ENCODE measurements at places on chromosomes 2 and 18.

- DNase-seq: no peak
Measured at GRCh38 chr2:85164145-85164569, 31.0 kb downstream of the TCF7L1 start.

GRCh38 chr2:147420947-147421675 is 423.7 kb upstream of the ACVR2A start:
- DNase-seq: no peak

GRCh38 chr2:63842149-63843061 is 709 bp downstream of the UGP2 start:
- DNase-seq: peak; percentile 33

DNA sequence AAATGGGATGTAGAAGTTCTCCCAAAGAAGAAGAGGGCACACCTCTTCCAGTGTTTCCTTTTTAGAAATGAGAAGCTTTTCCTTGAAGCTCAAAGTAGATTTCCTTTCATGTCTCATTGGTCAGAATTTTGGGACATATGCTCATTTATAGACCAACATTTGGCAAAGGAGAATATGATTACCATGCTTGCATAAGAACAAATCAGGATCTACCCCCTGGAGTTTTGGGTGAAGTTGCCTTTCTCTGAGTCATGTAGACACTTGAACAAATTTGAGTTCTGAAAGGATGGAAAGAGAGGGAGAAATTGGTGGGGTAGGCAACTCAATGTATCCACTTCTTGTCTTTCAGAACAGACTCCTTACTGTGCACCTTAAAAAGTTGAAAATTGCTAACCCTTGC is 409.0 kb downstream of the SLC4A3 start:
- DNase-seq: no peak

DNA sequence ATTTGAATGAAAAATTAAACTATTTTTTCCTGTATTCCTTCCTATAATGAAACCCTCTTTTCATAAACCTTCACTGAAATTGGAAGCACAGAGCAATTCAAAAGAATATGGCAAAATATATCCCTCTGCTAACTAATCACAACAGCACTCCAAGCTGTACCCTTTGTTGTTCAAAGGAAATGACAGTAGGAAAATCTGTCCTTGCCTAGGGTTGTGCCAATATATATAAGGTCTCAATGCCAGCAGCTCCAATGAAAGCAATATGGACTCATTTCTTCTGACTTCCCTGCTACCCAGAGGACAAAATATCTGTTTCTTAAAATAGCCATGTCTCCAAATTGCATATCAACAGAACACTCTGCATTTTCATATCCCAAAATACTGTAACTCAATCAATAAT is 373.9 kb upstream of the MC4R start:
- DNase-seq: no peak

DNA sequence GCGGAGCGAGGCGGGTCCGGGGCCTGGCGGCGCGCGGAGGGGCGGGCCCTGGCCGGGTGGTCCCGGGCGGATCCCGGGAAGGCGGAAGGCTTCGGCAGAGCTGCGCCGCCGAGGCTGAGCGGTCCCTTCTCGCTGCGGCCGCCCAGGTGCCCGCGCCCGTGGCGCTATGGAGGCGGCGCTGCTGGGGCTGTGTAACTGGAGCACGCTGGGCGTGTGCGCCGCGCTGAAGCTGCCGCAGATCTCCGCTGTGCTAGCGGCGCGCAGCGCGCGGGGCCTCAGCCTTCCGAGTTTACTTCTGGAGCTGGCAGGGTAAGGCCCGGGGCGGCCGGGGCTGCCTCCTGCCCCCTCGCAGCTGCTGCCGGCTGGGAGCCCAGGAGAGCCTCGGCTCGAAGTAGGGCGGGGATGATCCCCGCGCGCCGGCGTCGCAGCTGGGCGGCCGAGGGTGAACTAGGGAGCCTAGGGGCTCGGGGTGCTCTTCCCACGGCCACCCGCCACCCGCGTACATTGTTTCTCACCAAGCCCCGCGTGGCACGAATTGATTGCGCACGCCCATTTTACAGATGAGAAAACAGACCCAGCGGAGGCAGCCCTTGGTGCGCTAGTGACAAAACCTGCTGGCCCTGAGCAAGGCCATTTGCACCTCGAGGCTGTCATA is at the start of gene SLC66A3:
Gene SLC66A3 (plus strand): TSS at position 87 of the 655 bp plus-strand sequence. CDS start 80 bp downstream, at position 167.
- peak; percentile 84 for DNase-seq

- no peak for DNase-seq
Measured at GRCh38 chr2:47896450-47896968, 9.8 kb downstream of the FBXO11 start.

DNA sequence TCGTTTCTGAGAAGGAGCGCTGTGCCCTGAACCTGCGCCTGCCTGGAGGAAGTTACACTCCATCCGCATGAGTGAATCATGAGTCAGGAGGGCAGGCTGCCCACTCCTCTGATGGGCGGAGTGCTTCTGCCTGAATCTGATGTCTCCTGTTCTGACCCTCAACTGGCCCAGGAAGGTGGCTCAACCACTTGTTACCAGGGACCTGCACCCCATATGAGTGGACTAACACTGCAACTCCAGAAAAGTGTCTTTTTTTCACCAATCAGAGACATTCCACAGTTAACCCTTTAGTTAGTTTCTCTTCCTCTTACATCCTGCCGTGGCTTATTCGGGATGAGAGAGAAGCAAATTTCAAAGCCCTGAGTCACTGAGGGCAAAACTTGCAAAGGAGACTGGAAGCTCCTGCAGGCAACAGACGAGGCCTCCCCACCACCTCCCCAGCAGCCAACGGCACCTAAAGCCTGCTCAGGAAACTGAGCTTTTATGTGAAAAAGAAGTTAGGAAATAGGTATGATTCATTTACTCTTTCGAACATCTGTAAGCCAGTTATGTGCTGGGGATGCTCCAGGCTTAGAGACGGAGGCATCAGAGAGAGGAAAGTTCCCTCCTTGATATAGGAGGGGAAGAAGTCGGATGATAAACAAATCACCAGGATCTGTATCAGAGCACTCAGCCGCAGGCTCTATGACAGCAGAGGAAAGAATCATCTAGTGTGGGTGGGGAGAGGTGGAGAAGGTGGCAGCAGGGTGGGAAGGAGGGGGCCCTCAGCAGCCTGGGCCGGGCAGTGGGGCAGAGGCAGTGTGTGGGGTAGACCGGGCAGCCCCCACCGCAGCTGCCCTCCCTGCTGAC is 30.9 kb downstream of the MBP start:
- DNase-seq: peak; percentile 42

GRCh38 chr2:239767021-239767905 is 257.9 kb downstream of the NDUFA10 start:
- DNase-seq: no peak

GRCh38 chr2:118774458-118775133 is 72.9 kb downstream of the EN1 start:
- DNase-seq: no peak

DNA sequence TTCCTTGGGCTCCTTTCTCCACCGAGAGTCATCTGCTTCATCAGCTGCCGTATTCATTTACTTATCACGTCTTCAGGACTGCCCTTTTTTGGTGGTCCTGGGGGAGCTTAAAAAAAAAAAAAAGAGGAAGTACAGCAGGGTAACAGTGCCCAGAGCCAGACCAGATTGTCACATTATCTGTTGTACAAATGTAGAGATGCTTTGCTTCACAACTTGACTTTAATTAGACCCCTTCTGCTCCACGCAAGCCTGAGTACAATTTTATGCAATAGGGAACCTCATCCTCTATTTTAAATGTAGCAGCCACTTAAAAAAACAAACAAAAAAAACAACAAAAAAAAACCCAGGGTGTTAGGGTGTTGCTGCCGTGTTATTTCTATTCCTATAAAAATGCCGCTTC is 128.3 kb downstream of the PRPF40A start:
- no peak for DNase-seq

- DNase-seq: no peak
Measured at GRCh38 chr2:84821806-84822205, 59.1 kb downstream of the TRABD2A start.

DNA sequence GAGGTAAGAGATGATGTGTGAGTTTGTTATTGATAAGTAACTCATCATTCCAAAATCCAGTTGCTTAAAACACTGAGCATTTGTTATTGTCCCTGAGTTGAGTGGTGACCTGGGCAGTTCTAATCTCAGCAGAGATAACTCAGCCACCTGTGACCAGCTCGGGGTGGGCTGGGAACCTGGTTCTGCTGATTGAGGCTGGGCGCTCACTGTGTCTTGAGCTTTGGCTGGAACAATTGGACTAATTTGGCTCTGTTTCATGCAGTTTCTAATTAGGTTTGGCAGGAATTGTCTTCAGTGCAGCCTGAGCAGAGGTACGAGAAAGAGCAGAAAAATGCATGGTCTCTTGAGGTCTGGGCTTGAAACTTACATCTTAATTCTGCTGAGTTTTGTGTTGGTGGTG is 144.7 kb downstream of the RNF144A start:
- DNase-seq: no peak

DNA sequence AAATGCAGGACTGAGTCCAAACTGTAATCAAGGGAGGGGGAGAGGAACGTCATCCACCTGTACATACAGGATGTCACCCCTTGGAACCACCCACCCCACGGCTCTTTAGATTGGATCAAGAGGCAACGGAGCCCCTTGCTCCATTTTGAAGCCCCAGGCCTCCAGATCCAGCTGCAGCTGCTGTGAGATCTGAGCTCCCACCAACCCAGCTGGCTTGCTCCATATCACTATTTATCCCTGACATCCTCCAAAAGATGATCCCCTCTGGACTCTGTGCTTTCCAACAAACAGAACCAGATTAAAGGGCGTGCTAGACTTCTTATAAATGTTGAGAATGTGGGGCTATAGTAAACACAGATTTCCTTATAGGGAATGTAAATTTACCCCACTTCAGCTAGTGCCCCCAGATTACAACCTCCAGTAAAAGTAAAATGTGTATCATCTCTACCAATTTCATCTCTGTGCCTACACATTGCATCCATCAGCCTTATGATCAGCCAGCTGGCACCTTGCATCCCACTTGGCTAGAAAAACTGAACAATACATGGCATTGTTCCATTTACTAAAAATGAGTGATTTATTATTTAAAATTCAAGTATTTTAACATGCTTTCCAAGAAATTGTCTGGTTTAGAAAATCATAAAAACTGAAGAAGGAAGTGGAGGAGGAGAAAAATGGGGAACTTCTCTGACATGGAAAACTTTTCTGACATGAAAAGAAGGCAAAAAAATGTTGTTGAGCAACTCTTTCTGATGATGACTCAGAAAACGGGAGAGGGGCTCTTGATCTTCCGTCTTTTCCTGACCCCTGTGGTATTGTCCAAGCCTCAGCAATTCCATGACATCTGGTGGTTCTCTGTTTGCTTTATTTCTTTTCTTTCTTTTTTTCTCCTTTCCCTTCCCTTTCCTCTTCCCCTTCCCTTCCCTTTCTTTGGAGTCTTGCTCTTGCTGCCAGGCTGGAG is 262.6 kb upstream of the THUMPD2 start:
- DNase-seq: no peak

GRCh38 chr2:191835539-191836350 is 11.1 kb downstream of the CAVIN2 start:
- DNase-seq: no peak

DNA sequence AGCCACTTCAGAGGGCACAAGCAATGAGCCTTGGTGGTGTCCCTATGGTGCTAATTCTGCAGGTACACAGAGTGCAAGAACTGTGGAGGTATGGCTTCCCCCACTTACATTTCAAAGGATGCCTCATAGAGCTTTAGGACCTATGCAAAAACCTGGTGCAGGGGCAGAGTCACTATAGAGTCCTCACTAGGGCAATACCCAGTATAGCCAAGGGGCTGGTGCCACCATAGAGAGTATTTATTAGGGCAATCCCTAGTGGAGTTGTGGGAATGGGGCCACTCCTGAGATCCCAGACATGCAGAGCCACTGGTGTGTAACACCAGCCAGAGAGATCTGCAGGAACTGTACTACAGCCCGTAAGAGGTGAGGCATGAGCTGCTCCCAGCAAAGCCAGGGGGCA is 312.2 kb downstream of the SLC4A3 start:
- DNase-seq: no peak

DNA sequence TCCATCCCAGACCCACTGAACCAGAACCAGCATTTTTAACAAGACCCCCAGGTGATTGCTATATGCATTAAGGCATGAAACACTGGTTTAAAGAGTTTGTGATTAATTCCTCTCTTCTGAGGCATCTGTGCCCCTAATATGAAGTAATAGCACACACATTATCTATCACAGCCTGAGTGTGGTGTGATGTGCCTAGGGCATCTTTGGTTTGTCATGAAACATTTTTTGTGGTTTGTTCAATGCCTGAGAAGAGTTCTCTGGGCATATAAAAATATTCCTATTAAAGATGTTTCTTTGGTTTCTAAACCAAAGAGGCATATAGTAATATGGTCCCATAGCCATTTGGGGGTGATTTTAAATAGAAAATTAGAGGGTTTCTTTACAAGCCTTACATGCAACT is 221.7 kb upstream of the SPOPL start:
- no peak for DNase-seq

GRCh38 chr2:74304332-74305148 is 38.7 kb downstream of the SLC4A5 start:
- no peak for DNase-seq

DNA sequence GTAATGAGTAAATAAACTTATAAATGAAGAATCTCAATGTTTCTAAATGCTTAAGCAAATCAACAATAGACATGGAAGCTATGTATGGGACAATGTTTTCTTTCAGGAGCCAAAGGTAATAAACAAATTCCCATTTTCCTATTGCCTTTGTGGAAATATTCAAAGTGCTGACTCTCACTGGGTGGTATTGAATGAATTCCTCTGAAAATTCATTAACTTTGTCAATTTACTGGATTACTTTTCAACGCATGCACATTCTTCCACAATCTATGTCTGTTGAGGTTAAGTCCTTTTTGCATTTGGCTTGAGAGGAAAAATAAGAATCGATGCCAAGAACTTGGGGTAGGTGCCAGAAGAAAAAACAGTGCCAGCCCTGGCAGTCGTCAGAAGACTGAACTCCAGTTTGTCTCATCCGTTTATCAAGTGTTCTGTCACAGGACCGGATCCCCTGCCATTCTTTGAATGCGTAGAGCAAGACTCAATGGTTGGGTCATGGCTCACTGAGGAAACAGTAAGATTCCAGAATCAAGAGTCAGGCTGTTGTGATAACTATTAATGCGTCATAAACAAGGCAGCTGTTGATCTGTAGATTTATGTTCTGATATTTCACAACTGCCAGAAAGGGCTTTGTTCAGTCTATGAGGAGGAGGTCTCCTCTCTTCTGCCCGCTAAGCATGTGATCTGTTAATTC is 133.3 kb downstream of the GFPT1 start:
- no peak for DNase-seq

- DNase-seq: no peak
Measured at GRCh38 chr18:25189391-25190185, 162.4 kb downstream of the ZNF521 start.
